ENCODE measurements at places on chromosomes 4 and X. TPM values are rescaled to one million over a fixed set of nuclear protein-coding genes. Genes with fewer than 3 reads are reported as not detected.

Gene UGDH
- 194 TPM for total RNA-seq

Gene ATP6AP2
- total RNA-seq: 113 TPM

Gene EDA
- total RNA-seq: 1.4 TPM

Gene EPHA5
- 50.2 TPM for total RNA-seq

Measured in fibroblast of the aortic adventitia (primary cell).